ENCODE measurements at places on chromosomes 2 and 18.

- DNase-seq = peak; percentile 39
Observed at GRCh38 chr2:54052825-54053718, 62.3 kb upstream of the ACYP2 start.

GRCh38 chr2:15995603-15996002 is 55.3 kb downstream of the MYCN start:
- DNase-seq = no peak

- DNase-seq = no peak
Observed at GRCh38 chr18:75221397-75221796, 10.8 kb downstream of the TSHZ1 start.

- no peak for DNase-seq
Observed at GRCh38 chr2:12665334-12665733, 51.4 kb upstream of the TRIB2 start.

DNA sequence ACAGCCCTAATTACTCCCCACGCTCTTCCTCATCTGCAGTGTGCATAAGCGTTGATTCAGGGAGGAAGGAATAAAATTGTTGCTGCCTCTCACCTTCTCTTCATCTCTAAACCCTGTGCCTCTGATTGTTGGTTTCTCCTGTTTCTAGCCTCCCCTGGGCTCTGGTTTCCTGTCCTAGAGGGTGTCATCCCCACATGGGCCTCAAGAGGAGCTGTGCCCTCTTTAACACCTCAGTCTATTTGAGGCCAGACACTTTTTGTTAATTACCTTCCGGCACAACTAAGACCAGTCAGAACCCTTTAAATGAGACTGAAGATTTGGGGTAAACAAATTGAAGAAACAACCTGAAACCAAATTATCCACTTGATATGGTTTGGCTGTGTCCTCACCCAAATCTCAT is 9.7 kb downstream of the CTAGE1 start:
- DNase-seq = no peak

GRCh38 chr2:80499095-80499494 is 194.5 kb upstream of the LRRTM1 start:
- DNase-seq = peak; percentile 59

DNA sequence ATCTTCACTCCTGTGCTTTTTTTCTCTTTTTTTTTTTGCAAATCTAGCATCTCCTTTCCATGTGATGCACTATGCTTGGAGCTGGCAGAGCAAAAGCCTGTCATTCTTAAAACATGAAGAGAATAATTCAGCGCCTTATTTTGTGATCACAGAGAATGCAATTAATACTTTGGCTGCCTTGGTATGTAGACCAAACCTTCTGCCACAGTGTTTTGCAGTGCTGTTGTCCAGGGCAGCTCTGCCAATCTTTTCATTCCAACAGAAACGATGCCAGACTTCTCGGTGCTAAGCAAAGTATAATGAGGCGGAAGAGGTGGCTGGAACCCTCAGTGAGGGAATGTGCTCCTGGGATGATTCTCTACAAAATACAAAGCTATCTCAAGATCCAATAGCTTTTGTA is 25.6 kb downstream of the BCL2 start:
- no peak for DNase-seq

DNA sequence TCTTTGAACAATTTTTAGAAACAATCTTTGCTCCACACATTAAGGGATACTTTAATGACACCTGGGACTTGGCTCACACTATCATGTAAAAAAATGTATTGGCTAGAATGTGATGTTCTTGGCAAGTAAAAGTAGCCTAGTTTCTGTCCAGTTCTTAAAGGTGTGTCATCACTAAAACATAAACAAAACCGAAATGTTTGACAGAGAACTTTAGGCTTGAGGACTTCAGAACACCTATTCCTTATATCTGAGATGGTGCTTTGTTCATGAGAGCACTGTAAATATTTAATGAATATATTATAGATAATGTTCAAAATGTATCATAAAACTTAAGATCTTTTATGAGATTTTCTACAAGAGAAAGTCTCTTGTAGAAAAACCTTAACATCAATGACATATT is 19.8 kb upstream of the HNRNPA3 start:
- DNase-seq = no peak

DNA sequence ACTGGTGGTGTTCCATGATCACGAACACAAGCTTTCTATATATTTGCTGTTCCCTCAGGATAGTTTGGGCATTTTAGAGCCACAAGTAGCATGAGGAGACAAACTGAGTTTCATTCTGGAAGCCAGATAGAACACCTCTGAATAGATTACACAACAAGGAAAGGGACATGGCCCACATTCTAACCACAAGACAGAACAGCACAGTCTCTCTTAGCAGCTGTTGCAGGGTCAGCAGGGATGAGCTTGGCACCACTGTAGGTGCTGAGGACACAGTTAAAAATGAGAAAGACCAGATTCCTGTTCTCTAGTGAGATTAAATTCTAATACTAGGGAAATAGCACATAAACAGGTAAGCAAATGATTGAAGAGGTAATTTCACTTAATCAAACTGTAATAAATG is 235.3 kb downstream of the ZNF407 start:
- DNase-seq = no peak

DNA sequence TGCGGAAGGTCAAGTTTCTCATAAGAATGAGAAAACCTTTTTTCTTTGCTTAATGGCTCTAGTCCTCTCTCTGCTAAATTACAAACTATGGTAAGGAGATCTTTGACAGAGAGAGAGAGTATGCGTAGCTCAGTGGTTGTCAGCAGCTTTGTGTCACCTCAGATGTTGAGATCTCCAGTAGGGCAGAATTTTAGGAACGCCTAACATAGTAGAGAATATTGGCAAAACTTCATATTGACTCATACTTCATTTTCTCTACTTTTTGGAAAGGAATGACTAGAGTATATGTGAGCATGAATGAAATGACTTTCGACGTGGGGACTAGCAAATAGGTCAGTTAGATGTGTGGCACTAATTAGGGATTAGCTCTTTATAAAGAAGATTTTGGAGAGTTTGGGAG is 64.0 kb downstream of the WDR7 start:
- DNase-seq = peak; percentile 67

- DNase-seq = no peak
Observed at GRCh38 chr2:4604767-4605166, 901.4 kb downstream of the DCDC2C start.

DNA sequence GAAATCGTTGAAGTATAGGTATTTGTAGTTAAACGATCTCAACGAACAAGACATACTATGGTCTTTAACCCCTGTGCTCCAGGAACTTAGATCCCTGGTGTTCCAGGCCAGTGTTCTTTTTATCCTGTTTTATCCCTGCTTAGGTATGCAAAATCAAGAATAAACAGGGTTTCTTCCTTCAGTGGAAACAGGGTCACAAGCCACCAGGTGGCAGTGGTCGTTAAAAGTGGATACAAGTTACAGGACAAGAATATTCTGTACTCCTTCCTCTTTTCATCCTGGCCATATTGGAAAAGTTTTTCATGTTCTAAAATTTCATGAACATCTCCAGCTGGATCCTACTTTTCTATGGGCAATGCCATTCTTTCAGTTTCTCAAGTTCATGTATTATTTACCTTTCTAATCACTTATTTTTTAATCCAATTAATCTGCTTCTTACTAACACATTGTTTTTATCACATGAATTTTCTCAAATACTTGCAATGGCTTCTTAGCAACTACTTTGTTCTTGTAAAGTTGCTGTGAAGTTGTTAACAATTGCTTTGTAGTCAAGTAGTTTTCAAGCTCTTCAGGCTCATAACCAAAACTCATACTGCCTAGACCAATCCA is 16.4 kb upstream of the HNMT start:
- DNase-seq = peak; percentile 64

DNA sequence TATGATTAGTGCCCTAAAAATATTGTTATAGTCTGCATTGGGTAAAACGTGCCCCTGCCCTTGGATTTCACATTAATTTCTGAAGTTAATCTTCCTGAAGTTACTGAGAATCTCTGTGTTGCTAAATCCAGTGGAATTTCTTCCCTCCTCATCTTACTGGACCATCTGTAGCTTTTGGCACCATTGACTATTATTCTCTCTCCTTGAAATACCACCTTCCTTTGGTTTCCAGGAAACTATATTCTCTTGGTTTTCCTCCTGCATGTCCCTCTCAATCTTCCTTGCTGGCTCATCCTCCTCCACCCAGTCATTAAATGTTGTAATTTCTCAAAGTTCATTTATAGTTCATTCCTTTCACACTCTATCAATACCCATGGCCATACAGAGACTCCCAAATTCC is 110.6 kb upstream of the SLC35G4 start:
- peak; percentile 64 for DNase-seq

GRCh38 chr2:67389286-67389685 is 7.8 kb upstream of the ETAA1 start:
- DNase-seq = peak; percentile 73

DNA sequence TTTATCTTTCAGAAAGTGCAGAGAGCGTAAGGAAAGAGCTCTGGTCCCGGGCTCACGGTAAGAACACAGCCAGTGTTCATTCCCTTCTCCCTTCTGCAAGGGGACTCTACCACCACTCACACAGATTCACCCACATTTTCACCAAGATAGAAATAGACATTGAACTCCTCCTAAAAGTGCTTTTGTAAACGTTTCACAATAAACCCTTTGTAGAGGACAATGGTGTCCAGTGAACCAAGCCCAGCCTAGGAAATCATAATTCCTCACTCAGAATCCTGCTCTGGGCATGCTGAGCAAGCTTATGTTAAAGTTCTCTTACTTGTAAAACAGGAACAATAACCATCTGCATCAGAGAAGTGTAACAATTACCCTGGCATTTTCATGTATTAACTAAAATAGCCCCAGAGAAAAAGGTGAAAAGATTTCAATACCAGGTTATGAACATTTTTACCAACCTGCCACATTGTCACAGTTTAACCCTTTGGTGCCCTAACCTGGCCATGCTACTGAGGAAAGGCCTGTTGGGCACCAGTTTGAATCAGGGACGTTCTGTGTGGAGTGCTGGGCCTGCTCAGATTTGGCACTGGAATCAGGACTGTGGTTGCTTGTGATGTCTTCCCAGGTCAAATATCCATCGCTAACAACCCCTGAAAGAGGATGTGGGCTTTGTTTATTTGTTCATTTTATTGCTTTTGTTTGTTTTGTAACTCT is 22.5 kb upstream of the NDUFV2 start:
- DNase-seq = no peak

DNA sequence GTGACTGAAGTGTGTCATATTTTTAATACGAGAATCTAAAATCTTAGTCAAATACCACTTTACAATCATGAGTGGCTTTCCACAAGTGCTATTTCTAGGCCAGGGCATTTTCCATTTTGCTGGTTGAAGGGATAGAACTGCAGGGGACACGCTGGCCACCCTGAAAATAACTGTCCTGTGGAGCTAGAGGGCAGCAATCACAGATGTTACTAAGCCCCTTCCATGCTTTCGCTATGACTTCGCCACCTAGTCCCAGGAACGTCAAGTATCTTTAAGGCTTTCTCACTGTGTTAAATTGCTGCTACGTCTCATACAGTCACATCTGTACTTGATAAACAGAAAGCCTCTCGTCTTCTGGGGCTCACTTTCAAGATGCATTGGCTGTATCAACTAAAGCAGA is 171.8 kb downstream of the CDH2 start:
- DNase-seq = peak; percentile 40

DNA sequence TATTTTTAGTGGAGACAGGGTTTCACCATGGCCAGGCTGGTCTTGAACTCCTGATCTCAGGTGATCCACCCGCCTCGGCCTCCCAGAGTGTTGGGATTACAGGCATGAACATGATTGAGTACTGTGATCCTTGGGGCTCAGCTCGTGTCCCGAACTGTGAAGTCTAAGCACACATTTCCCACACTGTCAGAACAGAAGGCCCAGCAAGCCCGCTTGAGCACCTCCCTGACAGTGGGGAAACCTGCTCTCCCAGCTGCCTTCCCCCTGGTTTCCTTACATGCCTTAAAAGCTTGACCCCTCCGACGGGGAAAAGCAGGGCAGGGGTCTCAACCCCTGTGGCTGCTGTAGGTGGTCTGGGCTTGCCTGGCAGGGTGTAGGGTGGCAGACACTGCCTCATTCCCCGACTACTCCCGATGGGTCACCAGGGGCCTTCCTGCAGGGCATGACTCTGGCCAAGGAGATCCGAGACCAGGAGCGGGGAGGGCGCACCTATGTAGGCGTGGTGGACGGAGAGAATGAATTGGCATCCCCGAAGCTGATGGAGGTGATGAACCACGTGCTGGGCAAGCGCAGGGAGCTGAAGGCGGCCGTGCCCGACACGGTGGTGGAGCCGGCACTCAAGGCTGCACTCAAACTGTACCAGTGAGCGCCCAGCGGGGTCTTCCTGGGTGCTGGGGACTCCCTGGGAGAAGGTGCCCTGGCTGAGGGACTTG is 10.1 kb downstream of the VIL1 start:
- no peak for DNase-seq

GRCh38 chr2:101332885-101333766 is 24.6 kb upstream of the RNF149 start:
- DNase-seq = no peak

DNA sequence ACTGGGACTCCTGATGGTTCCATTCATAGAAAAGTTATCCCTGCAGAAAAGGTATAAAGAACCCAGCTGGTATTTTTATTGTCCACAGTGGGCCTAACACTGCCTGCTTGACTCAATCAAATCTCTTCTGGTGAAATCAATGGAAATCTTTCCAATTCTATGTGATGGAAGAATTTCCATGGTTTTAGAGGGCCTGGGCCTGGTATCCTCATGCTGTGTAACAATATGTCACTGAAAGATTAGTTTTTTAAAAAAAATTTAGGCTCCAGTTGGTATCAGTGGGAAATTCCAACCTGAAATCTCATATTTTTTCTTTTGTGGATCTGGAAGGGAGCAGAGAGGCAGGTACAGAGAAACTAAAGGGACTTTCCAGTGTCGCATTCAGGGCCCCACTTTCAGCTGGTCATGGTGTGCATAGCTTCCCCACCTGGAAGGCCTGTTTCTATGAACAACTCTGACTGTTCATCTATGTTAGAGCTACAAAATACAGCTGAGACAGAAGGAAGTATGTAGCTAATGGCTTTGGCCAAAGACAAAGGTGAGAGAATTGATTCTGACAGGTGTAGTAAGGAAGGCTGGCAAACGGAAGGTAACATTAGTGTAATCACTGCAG is 20.9 kb downstream of the NEB start:
- no peak for DNase-seq

GRCh38 chr18:905307-905947 is 756 bp downstream of the ADCYAP1 start:
- no peak for DNase-seq

DNA sequence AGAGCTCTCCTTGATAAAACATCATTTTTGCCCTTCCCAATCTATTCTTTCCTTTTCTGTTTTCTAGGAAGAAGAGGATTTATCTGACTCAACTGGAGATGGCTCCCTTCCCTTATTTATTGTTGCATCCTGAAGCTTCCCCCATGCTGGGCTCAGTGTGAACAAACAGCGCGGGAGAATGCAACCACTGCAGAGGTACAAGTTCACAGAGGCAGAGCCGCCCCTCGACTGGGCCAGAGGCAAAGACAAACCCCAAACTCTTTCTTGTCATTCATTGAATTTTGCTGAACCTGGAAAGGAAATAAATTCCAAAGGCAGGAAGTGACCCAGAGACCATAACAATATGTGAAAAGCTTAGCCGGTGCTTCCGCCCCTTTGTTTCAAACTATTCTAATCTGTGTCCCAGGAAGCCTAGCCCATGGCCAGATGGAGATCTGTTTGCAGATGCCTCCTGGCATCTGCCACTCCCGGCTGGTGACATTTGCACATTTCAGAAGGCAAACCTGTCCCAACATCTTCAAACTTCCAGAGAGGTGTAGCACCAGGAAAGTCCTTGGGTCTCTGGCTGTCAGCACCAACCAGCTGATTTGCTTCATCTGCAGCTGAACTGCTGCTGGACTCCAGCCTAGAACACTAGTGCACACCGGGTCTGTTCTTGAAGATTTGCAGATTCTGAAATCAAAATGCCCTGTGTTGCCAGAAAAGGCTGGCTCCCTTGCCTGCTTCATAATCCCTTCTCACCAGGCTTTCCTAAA is 79.4 kb upstream of the MAP4K3 start:
- DNase-seq = peak; percentile 32

All from fibroblast of skin of right quadriceps (primary cell).